Posterior cingulate gyrus (tissue), 11 donors: ENCODE measurements at places on chromosomes 5 and 9.

DNA sequence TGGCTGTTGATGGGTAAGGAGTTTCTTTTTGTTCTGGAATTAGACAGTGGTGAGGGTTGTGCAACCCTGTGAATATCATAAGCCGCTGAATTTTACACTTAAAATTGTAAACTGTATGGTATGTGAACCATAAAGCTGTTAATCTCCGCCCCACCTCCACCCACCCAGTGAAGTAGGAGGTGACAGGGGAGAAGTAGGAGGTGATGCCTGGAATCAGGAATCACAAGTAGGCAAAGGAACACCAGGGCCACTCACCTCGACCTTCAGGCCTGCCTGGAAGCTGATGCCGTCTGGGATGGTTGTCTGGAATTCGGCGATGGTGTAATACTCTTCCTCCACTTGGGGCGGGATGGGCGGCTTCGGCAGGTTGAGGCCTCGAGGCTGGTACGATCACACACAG lies 62.3 kb upstream of the UBTD2 start:
- DNase-seq: peak; percentile 54

DNA sequence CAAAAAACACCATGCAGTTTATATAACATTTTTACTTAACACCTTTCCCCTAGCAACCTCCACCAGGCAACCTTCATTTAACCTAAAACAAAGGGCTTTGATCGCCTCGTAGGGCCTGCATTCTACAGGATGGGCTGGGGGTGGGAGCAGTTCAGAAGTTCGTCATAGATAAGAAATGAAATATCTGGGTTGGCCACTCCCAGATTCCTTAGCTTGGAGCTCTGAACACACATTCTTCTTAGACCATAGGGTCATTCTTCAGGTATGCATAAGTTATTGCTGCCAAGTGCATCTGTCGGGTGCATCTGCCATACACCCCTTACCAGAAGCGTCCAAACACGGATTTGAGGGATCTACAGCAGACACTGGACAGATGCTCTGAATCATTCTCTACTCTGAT lies 4.3 kb upstream of the SLC22A5 start:
- no peak for DNase-seq

GRCh38 chr5:133234273-133234672 lies 182.5 kb downstream of the HSPA4 start:
- no peak for DNase-seq

DNA sequence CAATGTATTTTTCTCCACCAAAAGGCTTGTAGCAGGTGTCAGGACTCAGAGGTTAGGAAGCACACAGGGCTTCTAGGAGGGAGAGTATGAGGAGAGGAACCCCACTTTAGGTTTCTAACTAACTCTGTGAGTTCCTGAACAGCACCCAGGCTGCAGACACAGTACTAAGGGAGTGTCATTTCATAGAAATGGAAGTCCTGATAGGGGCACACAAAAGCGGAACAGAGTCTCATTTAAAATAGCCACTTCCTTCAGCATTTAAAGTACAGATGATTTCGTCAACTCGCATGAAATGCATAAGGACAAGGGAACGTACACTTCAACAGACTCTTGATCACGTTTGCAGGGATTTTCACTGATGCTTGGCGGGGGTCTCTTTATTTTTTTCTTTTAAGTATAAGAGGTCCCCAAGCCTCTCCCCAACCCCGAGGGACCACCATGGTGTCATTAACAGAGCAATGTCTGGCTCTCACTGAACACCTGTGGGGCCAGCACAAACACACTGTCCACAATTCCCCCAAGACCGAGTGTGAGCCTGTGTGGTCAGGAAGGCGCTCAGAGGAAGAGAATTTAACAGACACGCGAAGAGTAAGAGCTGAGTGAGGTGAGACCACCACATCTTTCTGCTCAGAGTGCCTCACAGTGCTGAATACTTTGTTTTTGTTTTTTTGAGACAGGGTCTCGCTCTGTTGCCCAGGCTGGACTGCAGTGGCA lies 82.3 kb downstream of the SECISBP2 start:
- no peak for DNase-seq

DNA sequence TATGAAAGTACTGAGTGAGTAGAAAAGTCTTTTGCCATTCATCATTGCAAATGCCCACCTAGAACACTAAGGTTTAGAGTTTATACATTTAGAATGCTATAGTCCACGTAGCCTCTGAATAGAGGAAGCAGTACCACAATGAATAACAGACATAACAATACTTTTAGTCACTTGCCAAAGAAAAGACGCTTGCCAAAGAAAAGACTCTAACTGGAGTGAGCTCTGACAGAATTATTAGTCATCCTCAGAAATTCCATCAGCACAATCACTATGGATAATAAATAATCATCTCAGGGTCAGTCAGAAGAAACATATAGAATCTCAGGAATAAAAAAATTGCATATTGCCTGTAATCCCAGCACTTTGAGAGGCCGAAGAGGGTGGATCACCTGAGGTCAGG lies 168.5 kb upstream of the TARS1 start:
- no peak for DNase-seq

DNA sequence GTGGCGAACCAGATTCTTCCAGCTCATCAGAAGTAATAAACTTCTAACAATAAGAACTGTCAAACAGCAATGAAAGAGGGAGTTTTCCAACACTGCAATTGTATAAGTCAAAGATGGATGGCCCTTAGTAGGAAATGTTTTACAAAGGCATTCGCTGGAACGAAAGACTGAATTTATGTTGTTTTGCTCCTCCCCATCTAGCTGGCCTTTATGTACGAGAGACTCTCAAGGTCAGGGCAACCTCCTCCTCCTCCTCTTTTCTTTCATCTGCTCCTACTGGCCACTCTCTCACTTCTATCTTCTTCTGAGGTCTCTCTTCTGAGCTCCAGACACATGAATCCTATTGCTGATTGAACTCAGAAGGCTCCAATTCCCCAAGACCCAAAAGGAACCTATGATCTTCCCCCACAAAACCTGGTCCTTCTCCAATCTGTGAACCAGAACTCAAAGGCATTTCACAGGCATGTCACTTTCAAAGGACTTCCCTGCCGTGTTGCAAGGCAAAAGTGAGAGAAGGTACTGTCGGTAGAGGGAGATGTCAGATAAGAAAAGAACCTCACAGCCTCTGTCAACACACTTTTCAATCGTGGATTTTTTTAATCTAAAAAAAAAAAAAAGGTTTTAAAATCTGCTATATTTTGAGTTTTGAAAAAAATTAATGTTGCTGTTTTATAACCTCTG lies 28.5 kb upstream of the PUM3 start:
- no peak for DNase-seq

DNA sequence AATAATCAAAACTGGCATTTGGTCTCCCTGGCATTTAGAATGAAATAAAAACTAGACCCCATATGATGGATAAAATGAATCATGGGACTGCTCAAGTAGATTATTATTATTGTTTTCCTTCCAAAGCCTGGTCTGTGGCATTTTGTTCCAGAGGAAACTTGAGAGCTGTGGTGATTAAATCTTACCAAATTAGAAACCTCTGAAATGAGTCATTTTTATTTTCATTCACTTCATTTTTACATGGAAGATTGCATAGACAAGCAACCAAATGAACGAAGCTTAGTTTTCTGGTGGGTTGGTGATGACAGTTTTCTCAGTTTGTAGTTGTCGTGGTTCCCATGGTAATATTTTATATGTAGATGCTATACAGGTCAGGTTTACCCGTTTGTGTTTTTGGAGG lies 23.4 kb downstream of the PAM start:
- no peak for DNase-seq

- DNase-seq: no peak
Measured at GRCh38 chr9:75881761-75882160, 8.7 kb upstream of the PCSK5 start.

DNA sequence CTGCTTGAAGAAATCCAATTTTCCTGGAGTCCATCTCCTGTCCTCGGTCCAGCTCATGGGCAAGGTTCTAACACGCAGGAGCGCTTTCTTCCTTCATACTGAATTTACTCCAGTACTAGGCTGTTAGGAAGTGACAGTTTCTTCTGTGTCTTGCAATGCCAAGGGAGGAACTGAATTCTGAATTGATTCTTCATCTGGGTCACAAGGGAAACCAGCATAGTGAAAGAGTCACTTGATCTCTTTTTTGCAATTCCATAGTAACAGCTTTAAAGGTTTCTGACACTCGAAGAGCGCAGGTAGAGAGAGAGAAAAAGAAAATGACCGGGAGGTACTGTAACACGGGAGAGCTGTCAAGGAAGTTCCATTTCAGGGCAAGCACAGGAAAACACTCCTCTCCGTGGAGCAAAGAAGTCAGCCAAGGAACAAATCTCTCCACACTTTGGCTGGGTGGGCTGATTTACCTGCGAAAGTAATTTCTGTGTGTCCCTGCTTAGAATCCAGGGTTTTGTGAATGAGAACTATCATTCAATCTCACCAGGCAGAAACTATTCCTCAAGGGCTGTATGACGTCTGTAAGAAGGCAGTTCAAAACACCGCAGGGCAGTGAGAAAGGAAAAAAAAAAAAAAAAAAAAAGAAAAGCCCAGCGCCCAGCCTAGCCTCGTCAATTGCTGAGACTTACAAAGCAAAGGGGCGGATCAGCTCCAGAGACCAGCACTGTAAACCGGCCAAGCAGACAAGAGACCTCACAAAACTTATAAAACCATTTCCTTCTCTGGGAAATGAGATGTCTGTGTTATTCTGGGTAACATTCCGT lies 617.8 kb downstream of the PDE4D start:
- no peak for DNase-seq

DNA sequence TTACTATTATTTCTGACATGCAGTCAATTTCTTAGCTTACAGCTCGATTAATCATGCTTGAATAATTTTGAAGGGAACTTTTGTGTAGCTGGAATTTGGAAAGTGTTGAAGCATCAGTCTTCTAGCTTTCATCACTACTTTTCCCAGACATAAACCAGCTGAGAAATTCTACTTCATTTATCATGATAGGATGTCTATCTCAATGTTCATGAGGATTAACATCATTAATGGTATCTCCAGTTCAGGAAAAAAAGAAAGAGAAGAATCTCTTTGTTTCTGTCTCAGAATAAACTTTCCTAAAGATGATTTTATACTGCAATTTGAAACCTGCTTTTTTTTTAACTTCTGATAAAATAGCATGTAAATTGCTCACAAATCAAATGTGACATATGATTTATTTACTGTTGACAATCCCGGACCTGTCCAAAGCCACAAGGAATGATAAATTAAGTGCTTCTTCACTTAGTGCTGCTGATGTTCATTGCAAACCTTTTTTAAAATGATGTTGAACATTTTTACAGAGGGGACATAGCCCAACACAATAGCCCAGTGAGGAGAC lies 412.1 kb upstream of the CLINT1 start:
- no peak for DNase-seq

- DNase-seq: no peak
Measured at GRCh38 chr5:59629561-59629960, 264.0 kb downstream of the PDE4D start.

- no peak for DNase-seq
Measured at GRCh38 chr9:97710356-97711222, 13.4 kb upstream of the XPA start.

- DNase-seq: no peak
Measured at GRCh38 chr9:95157481-95158151, 159.9 kb downstream of the FANCC start.
